ENCODE measurements at places on chromosomes 16 and 17. TPM values are rescaled to one million over a fixed set of nuclear protein-coding genes. Genes with fewer than 3 reads are reported as not detected.

Gene SDR42E1
- 7.9 TPM for total RNA-seq

Gene MFAP4
- total RNA-seq = 12.9 TPM

Gene TP53TG3C
- total RNA-seq = not detected

Gene FOXN1
- 0.64 TPM for total RNA-seq

Gene SETD6
- total RNA-seq = 13.8 TPM

Gene KIF19
- total RNA-seq = 3.5 TPM

Gene KDM6B
- 49.5 TPM for total RNA-seq

Gene QPRT
- total RNA-seq = 47.4 TPM

Gene HOXB4
- 3.0 TPM for total RNA-seq

Gene EFNB3
- total RNA-seq = 0.34 TPM

Gene GINS2
- 5.1 TPM for total RNA-seq

Gene GAS7
- total RNA-seq = 6.3 TPM

Gene CUEDC1
- 16.5 TPM for total RNA-seq
